ENCODE measurements at places on chromosomes 13 and 19.

GRCh38 chr19:16382775-16383543 lies 58.3 kb downstream of the KLF2 start:
- peak; percentile 92 for DNase-seq

DNA sequence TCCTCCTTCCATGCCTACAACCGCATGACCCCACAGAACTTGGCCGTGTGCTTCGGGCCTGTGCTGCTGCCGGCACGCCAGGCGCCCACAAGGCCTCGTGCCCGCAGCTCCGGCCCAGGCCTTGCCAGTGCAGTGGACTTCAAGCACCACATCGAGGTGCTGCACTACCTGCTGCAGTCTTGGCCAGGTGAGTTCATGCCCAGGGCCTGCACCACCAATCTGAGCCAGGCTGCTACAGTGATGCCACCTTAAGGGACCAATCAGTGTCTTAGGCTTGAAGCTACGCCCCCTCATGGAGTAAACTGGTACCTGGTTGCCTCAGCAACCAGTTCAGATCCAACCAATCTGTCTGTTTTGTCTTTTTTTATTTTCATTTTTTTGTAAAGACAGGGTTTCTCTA lies 5.2 kb downstream of the SYDE1 start:
- DNase-seq: no peak

- DNase-seq: no peak
These were observed 522.1 kb downstream of the SUCLA2 start for GRCh38 chr13:47478985-47479384.

GRCh38 chr19:2060884-2061494 lies 9.9 kb upstream of the MKNK2 start:
- DNase-seq: no peak

- no peak for DNase-seq
These were observed at the start of gene CFAP97D2 for GRCh38 chr13:114179087-114179658. Gene CFAP97D2 (plus strand): TSS chr13:114179257. CDS start chr13:114179331, 74 bp downstream.

GRCh38 chr13:113970810-113971470 lies 2.9 kb downstream of the C13orf46 start:
- peak; percentile 62 for DNase-seq

DNA sequence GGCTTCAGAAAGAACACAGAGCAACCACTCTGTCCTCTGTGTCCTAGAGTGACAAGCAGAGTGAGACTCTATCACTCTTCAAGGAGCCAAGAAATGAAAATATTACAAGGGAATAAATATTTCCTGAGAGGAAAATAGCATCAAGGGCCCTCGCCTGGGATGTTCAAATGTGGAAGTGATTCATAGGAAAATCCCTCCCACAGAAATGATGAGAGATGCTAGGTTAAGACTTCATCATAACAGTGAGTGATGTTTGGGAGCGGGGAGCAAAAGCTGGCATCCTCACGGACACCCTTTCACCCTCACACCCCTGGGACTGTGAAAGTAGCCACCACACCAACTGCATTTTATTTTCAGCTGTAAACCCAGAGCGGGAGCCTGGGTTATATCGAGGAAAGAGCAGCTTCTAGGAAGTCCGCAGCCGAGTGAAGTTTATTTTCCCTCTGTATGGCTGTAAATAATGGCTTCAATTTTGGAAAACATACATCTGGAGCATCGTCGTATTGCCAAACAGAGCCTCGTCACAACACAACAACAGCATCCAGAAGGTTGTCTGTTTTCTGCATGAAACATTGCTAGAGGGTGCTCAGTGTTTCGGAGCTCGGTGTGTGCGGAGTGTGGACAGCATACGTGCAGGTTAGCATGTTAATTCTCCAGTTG lies 54.8 kb downstream of the DLEU7 start:
- no peak for DNase-seq

GRCh38 chr13:44140888-44141724 lies 232.5 kb upstream of the SERP2 start:
- DNase-seq: no peak

GRCh38 chr19:30254158-30254557 lies 118.0 kb upstream of the ZNF536 start:
- no peak for DNase-seq

- DNase-seq: no peak
These were observed 89.7 kb upstream of the CLDN10 start for GRCh38 chr13:95462801-95463200.

GRCh38 chr19:5985098-5985783 lies 7.3 kb upstream of the RANBP3 start:
- DNase-seq: no peak

DNA sequence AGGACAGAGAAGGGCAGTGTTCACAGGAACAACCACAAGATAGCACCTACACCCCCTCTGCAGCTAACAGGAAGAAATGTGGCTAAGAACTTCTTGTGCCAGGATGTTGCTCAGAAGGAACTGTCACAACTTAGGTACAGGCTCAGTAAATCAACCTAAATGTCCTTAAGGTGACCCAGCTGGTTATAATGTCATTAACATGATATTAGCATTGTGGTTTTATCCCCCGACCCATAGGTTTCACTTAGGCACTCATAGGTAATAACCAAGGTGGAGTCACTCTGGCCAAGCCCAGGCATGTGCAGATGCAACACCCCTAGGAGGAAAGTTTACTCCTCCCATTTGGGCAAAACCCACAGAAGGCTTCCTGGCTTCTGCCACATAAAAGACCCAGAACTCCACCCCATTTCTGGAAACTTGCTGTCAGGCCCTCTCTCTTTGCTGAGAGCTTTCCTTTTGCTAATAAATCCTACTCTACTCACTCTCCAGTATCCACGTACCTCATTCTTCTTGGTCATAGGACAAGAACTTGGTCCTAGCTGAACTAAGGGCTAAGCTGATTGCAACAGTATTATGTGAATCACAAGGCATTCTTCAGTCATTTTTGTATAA lies 951.3 kb downstream of the SLITRK5 start:
- no peak for DNase-seq

GRCh38 chr13:20353973-20354372 lies 121.9 kb upstream of the GJB6 start:
- no peak for DNase-seq

DNA sequence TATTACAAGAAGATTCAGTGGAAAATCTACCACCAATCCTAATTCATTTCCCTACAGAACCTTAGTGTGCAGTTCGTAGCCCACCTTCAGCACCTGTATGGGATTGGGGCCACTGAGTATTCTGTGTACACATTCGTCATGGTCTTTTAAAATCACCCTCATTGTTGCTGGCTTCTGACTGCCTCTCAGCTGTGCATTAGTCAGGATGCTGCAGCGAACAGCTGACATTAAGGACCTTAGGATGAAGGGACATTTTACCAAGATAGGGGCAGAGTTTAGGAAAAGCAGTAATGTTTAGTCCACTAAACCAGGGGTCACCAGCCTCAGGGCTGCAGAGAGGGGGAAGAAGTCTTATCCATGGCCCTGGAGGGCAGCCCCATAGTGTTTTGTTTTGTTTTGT lies 176.5 kb downstream of the COL4A1 start:
- no peak for DNase-seq

- DNase-seq: no peak
These were observed 226.3 kb downstream of the DLEU7 start for GRCh38 chr13:50617134-50617721.

DNA sequence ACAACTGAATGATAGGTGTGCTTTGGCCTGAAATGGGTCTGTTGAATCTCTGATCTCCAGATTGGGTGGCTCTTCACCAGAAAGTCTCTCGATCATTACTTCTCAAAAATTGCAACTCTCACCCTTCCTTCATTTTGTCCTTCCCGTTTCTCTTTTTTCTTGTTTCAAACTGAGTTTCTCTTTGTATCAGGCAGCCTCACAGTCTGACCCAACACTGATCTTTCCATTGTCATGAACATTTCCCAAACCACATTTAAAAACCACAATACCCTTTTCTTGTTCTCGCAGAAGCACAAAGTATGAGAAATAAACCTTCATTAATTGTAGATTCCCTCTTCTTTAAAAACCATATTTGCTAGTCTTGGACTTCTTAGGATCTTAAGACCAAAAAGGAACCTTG lies 33.6 kb upstream of the HMGB1 start:
- DNase-seq: no peak

DNA sequence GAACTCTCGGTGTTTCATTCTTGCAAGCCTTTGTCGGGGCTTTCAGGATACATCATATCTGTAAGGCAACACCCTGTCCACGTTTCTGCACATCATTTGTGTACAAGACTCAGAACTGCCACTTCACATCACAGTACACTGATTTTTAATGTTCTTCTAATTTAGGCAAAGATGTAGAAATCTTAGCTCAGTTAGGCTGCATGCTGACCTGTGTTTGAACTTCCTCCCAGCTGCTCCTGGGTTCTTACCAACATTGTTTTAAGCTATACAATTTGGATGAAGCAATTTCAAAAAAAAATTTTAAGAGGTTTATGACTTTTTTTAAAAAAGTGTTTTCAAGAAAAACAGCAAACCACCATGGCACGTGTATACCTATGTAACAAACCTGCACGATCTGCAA lies 1047.9 kb upstream of the SLC10A2 start:
- DNase-seq: no peak

DNA sequence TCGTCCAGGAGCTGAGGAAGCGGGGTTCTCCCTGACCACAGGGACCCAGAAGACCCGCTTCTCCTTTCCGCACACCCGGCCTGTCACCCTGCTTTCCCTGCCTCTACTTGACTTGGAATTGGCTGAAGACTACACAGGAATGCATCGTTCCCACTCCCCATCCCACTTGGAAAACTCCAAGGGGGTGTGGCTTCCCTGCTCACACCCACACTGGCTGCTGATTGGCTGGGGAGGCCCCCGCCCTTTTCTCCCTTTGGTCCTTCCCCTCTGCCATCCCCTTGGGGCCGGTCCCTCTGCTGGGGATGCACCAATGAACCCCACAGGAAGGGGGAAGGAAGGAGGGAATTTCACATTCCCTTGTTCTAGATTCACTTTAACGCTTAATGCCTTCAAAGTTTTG lies 18.9 kb downstream of the VASP start:
- DNase-seq: peak; percentile 85

Measured in left lung (tissue), 14 donors.